Calu3 (cell line): ENCODE measurements at places on chromosomes 12 and 14. TPM values are rescaled to one million over a fixed set of nuclear protein-coding genes. Genes with fewer than 3 reads are reported as not detected.

KCNH5 gene
- not detected in 2 replicates for total RNA-seq

LMNTD1 gene
- not detected in 2 replicates for total RNA-seq

DNA sequence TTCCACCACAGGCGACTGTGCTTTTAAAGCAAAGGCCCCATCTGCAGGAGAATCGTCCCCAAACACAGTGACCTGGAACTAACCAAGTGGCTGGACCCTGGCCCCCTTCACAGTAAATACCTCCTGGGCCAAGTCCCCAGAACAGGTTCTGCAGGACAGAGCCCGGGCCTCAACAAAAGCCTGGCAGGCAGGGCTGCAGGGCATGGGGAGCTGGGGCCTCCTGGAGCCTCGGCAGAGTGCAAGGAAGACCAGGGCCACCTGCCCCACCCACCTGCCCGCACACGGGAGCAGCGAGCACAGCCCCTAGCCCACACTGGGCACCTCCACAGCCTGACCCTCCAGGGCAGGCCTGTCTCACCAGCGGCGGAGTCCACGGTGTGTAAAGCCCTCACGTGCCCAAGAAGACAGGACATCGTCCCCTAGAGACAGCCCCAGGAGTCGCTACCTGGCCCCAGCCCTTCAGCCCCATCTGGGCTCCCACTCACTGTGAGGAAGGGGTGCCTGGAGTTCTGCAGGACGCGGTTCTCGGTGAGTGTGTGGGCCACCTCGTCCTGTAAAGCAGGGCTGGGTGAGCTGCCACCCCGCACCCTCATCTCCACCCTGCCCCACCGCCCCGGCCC lies 21.0 kb downstream of the AKT1 start:
- DNase-seq: no peak

GRCh38 chr12:63047146-63047545 lies 103.9 kb downstream of the AVPR1A start:
- no peak for DNase-seq

DNA sequence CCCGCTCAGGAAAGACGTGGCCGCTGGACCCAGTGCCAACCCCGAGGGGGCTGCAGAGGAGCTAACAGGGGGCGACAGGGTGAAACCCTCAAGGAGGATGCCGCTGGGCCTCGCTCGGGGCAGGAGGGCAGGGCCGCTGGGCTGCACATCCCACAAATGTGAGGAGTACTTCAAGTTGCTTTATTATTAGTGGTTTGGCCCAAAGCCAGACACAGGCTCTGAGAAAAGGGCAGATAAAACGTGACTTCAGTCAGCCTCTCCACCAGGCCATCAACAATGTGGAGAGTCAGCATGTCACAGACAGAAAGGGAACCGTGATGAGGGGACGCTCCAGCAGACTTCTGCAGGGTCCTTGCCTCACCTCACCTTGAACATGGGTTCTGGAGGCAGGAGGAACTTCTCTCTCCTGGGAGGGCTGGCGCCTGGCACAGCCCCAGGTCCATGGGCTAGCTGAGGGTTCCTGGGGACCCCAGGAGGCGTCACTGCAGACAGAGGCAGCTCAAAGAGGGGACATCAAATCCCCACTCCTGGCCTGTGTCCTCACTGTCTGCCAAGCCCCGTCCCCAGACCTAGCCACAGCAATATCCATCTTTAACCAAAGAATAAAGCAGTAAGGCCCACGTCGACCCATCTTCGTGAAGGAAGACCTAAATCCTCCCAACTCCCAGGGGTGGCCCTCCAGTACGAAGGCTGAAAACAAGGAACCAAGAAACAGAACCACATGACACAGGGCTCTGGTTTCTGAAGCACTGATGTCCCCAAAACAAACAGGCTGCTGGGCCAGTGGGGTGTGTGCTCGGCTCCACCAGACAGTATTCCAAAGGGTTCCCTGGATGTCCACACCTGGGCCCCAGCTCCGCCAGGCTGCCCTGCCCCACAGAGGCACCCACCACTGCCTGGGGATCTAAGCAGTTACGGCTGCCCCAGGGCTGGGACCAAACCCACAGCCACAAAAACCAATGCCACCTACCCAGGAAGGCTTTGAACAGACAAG lies 35.1 kb downstream of the CCDC85C start:
- no peak for DNase-seq
